ENCODE measurements at places on chromosomes 7 and 10.

DNA sequence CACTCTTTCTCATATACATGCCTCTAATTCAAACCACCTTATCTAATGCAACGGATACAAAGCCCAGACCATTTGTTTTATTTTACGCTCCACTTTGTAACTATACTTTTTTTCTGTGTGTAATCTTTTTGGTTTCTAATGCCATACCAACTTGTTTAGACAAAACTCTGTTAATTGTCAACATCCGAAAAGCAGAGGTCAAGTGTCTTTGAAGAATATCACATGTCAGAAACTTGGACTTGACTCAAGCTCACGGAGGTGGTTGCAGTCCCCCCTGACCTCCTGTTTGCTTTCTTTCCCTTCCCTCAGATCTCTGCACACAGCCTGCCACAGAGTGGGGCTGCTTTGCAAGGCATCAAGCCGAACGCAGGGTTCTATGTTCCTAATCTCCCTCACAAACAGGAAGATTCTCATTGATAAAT is 698.9 kb downstream of the PARD3 start:
- no peak for DNase-seq

DNA sequence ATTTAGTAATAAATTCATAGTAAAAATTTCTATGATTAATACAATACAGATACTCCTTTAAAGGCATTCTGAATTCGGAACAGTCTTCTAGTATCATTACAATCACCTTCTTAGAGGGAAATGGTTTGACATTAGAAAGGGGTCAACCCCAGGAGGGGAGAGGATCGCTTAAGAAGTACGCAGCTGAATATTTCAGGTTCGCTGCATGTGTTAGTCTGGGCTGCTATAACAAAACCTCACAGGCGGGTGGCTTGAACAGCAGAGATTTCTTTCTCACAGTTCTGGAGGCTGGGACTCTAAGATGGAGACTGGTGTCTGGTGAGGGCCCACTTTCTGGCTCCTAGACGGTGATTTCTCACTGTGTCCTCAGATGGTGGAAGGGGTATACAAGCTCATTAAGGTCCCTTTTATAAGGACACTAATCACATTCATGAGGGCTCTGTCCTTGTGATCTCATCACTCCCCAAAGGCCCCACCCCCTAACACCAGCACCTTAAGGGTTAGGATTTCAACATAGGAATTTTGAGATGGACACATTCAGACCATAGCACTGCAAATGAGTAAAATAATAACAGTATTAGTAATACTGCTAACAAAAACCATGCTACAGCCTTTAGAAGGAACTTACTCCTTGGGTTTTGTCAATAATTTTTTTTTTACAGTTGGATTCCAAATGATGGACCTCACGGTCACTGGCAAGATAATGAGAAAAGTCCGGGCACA is 34.0 kb downstream of the GNA12 start:
- no peak for DNase-seq

DNA sequence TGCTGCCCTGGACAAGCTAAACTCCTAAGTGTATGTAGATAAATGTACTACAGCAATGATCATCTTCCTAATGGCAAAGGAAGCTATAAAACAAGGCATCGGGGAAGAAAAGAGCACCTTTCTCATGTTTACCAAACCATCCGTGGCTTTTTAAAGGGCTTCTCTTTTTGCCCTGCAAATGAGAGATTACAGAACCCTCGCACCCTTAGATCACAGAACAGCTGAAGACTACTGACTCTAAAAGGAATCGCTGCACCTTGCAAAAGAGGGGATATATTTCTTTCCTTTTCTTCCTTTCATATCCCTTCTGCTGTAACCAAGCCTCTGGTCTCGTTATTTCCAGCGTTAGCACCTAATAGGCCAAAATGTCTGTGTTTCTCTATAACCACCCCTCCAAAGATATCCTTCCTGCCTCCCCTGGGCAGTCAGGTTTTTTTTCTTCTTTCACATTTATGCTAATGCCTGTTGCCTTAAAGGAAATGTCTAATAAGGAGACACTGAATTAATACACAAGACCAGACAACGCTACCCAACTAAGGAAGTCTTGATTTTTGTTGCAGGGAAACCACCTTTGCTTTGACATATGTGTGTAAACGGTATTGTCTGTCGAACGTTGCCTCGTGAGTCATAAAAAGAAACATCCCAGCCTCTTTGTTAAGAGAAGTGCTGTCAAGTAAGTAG is 10.5 kb downstream of the ST8SIA6 start:
- no peak for DNase-seq

GRCh38 chr7:128203710-128204214 is 37.3 kb upstream of the LEP start:
- DNase-seq = no peak

DNA sequence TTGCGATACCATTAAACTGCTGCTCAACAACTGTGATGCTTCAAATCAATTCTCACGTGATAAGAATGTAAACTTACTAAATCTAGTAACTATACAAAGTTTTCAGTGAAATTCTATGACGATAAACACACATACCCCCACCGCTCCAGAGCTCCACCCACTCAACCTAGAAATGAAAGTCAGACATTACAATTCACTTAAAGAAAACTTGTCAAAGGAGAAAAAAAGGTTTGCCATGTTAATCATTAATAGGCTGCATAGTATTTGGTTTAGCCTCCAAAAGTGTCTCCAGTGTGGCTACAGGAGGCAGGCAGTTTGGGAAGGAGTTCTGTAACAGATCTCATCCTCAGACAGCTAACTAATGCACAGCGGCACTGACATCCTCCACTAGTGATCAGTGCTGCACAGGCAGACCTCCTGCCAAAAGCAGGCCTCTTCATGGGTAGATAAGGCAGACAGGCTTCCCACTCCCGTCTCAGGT is 3.1 kb downstream of the HERPUD2 start:
- no peak for DNase-seq

DNA sequence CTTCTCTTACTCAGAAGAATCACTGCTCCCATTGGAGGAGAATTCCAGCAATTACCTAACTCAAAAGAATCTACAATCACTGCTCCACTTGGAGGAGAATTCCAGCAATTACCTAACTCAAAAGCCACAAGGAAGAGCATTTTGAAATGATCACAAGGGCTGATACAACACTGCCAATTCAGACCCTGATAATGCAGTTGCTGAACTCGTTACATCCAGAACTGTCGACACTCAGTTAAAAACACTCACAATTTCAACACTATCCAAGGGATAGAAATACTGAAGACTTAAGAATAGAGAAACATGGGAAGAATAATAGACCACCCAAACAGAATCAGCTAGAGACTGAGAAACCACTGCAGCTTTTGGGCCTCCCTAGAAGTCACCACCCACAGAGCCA is 27.8 kb downstream of the AFAP1L2 start:
- DNase-seq = no peak

DNA sequence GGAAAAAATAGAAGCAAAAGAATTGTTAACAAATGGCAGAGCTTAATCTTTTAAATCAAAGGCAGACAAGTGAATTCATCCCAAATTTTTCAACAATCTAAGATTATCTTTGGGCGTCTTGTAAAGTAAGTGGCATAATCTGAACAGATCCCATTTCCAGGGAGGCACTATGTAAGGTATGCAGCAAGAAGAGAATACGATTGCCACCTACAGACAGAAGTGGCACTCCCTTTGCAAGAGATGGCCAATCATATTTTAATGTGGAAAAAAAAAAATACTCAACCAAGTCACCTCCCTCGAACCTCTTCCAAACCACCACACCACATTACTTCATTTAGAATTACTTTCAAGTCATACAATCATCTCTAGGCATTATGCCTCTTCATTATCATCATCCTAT is 4.0 kb downstream of the GFRA1 start:
- DNase-seq = no peak

- no peak for DNase-seq
Measured at GRCh38 chr10:129056734-129057689, 410.0 kb upstream of the MGMT start.

DNA sequence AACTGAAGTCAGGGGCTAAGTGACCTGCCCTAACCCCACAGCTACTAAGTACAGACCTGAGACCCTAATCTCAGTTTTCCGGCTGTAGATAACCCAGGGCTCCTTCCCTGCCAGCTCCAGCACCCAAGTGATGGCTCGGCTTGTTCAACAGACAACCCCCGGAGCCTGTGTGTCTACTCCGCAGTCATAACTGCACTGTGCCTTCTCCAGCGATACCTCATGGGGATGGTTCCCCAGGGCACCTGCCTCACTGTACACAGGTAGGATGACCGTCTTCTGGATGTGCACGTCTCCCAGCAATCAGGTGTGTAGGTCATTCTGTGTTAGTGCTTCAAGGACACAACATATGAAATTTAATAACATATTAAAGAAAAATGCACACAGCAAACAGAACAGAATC is 37.1 kb downstream of the CPXM2 start:
- no peak for DNase-seq

DNA sequence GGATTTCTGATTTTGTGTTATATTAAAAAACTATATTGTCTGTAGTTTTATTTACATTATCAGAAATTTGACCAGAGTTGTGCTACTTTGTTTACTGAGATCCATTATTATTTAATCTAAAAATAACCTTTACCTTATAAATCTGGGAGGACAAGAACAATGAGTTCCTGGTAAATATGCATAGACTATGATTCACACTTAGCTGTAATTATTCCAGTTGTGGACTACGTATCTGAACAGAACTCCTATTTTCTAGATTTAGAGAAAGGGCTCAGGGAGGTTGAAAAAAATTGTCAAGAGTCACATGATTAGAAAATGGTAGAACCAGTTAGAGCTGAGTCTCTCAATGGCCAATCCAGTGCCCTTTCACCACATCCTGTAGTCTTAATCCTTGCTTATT is 4.2 kb upstream of the GPR158 start:
- no peak for DNase-seq

DNA sequence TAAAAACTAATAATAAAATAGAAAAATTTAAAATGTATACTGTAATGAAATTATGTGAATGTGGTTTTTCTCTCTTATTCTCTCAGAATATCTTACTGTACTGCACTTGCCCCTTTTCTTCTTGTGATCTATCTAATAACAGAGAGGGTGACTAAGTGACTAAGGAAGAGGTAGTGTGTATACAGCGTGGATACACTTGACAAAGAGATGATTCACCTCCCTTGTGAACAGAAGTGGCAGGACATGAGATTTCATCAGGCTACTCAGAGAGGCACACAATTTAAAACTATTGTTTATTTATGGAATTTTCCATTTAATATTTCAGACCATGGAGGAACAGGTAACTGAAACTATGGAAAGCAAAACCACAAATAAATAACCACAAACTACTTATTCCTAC is 806.6 kb upstream of the GHITM start:
- DNase-seq = no peak

DNA sequence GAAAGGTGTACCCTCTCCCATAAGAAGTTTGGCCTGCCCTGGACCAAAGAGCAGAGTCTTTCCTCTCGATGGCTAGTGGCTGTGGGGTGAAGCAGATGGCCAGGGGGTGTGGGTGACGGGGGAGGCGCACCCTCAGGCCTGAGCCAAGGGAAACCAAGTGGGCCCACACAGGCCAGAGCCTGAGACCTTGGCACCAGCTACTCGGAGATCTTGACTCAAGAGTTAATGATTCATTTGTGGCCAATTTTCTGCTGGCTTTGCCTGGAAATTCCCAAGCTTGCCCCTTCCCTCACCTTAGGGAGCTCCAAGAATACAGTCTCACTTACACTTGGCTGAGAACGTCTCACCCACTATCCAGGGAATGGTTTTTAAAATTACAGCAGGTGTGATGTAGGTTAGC is 42.7 kb downstream of the ZMIZ1 start:
- DNase-seq = no peak

DNA sequence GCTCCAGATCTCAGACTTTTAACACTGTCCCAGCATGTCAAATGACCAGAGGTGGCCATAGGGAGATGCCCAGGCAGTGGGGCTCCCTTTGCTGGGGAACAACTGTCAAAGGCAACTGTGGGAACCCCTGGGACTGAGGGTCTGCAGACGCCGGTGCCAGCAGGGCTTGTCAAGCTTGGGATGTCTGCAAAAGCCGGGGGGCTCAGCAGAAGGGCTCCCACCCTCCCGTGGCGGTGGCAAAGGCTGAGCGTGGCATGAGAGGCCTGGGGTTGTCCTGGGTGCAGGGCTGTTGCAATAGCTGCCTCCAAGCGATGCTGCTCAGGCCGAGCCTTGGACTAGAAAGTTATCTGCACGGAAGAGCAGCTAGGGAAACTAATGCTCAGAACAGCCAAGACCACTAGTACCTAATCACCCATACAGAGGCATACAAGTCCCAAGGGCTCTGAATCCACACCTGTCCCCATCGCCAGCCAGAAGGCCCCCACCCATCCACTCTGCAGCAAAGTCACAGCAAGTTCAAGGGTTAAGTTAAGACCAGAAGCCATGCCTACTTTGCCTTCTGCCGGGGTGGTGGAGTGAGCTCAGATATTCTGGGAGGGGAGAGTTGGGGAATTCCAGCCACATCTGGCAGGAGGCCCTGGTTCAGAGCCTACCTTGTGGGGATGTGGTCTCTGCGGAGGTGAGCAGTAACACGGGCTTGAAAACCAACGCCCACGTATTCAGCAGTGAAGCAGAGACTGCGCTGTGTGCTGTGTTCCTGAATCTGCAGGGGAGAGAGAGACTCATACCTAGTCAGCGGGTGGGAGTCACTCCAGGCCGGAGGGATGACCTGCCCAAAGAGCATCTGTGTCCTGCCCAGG is 4.6 kb downstream of the SH2B2 start:
- no peak for DNase-seq

DNA sequence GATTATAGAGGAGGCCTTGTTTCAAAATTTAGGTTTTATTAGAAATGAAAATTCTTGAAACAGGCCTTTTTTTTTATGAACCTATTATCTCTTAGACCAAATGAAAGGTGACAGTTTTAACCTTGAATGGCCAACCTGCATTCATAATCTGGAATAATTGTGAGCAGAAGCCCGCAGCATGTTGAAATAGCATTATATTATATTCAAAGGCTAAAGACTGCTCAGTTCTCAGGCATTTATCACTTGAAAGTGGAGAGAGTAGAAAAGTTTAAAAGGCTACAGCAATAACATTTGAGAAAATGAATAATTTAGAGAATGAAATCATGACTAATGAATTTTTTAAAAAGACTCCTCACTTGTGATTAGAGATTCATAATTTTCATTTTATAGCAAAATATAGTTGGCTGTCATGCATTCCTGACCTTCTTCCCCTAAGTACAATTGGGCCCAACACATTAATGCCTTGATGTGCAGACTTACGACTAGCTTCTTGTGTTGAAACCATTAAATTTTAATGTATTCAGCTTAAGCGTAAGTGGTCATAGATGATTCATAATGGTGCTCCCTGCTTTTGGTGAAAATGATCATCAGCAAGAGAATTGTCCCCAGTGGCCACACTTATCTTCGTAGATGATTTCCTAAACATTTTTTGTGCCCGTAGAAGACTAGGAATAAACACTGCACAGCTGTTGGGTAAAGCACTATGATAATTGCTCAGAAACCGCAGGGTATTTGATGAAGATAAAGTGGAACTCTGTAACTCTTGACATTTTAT is 346.6 kb upstream of the BMPER start:
- no peak for DNase-seq

Data from stimulated activated CD4-positive, alpha-beta T cell treated with anti-CD3 and anti-CD28 coated beads, Interleukin-4, amount 100 ng/mL, for 48 hours (primary cell).